ENCODE measurements at places on chromosomes 16 and 17.

GRCh38 chr17:57536289-57536688 lies 208.8 kb downstream of the CCDC182 start:
- DNase-seq, result no peak

DNA sequence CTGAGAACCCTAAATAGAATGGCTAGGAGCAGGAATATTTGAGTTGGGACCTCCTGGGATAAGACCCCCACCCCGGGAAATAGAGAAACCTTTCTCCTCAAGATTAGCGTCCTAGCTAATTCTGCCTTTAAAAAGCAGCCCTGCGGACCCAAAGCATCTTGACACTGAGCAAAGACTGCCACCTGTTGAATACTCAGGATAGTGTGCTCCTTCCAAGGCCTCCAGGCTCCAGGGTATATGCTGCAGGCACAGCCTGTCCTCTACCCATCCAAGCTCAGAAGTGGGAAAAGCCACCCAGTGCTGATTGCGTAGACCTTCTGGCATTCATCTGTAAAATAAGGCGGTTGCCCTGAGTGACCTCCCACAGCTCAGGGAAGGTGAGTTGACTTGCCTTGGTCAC lies 456.2 kb upstream of the DYNLRB2 start:
- DNase-seq, result peak; percentile 1

GRCh38 chr17:61757168-61757567 lies 106.2 kb downstream of the BRIP1 start:
- DNase-seq, result peak; percentile 59

- DNase-seq, result no peak
Observed at GRCh38 chr17:28503420-28503819, 2.7 kb upstream of the FOXN1 start.

DNA sequence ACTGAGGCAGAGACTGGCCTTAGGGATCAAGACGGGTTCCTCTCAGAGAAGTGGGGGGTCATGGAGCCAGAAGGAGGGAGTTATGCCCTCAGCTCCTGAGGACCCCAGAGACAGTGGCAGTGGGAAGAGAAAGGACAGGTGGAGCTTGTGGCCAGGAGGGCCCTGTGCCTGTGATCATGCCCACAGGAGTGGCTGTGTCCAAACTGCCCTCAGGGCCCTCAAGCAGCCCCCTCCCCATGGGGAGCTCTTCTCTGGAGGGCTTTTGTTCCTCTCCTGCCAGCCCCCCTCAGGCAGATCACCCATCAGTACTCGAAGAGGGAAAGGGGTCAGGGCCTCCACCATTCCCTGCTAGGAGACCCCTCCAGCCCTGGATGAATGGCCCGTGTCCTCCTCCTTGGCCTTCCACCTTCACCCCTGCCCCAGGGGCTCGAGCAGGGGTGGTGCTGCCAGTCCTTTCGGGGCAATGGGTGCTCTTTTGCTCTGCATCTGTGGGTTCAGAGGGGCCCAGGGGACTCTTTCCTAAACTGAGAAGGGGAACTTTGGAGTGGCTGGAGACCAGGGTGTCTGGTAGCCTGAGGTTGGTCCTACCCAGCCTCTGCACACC lies 52.7 kb downstream of the BEAN1 start:
- DNase-seq, result no peak

GRCh38 chr17:10271106-10271562 lies 72.7 kb upstream of the GAS7 start:
- DNase-seq, result no peak

DNA sequence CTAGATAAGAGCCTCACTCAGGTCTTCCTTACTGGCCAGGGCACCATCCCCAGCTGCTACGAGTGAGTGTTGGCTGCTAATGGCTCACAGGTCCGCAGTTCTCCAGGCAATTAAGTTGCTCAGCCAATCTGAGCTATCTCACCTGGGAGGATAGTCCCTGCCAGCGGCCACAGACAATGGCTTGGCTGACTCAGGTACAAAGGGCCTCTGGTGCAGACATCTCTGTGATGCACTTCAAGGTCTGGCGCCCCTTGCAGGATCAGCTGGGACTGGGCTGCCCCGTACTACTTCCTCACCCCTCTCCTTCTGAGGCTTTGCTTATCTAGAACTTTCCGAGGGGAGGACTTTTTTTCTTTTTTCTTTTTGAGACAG lies 49.2 kb upstream of the EMP2 start:
- no peak for DNase-seq

DNA sequence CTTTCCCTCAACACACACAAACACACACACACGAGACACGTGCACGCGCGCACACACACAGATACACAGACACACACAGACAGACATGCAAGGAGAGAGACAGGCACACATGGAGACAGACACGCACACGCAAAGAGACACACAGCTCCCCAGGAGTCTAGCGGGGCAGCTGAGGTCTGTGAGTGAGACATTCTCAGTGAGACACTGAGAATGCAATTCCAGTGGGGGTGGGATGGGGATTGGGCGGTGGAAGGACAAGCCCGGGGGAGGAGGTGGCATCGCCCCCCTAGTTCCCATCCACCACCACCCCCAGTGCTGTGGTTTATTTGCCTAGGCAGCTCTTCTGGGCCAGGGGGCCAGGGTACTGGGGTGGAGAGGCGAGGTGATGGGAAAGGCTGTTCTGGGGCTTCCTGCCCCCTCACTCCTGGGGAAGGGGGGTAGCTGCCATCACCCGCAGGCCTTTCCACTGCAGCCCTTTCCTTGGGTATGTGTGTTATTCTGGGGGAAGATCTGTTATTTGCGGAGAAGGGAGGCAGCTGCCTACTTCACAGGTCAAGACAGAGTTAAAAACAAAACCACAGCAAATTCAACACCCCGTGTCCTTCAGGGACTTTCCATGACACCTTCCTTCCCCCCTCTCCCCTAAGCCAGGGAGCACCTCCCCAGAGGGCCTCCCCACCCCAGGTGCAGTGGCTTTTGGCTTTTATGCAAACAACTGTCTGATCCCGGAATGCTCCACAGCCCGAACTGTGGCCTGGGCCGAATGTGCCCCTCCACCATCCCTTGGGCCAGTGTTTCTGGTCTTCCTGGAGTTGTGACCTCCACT lies 18.0 kb downstream of the GRB7 start:
- peak; percentile 80 for DNase-seq

GRCh38 chr17:77146246-77146632 lies 5.5 kb downstream of the SEC14L1 start:
- no peak for DNase-seq

DNA sequence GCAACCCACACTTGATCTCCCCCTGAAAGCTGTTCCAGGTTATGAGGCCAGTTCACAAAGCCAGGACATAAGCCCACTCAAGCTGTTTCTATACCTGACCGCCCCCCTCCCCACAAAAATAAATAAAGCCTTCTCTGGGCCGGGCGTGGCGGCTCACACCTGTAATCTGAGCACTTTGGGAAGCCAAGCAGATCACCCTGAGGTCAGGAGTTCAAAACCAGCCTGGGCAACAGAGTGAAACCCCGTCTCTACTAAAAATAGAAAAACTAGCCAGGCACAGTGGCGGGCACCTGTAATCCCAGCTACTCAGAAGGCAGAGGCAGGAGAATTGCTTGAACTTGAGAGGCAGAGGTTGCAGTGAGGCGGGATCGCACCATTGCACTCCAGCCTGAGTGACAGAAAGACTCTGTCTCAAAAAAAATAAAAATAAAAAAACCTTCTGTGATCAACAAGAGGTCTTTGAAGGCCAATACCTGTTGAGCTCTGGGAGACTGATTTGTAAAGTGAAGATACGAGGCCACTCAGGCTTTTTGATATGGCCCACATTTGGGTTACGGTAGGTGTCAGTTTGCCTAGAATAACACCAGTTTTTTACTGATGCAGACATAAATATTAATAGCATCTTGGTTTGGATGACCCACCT lies 2.2 kb downstream of the KDM8 start:
- DNase-seq, result no peak

- DNase-seq, result no peak
Observed at GRCh38 chr16:58608601-58609136, 21.0 kb downstream of the CNOT1 start.
